Esophagus muscularis mucosa (tissue), 4 donors: ENCODE measurements at places on chromosomes 1 and 21. TPM values are rescaled to one million over a fixed set of nuclear protein-coding genes. Genes with fewer than 3 reads are reported as not detected.

- DNase-seq: no peak
- H3K4me3 ChIP-seq: no peak overlapping the region
- H3K27ac ChIP-seq: no peak overlapping the region
- H3K36me3 ChIP-seq: peaks cover 21% of the 10 kb centered on the region
- no peaks in the 10 kb centered on the region for H3K27me3 ChIP-seq
Measured at GRCh38 chr1:117104986-117105385, 16.6 kb downstream of the TRIM45 start.

- H3K4me1 ChIP-seq: no peaks in the 10 kb centered on the region
- no peaks in the 10 kb centered on the region for H3K27me3 ChIP-seq
- H3K27ac ChIP-seq: no peak overlapping the region
- H3K4me3 ChIP-seq: no peak overlapping the region
Measured at GRCh38 chr1:197496722-197497121, 228.7 kb downstream of the CRB1 start.

GRCh38 chr1:53595906-53596305 is 136.7 kb downstream of the DMRTB1 start:
- H3K36me3 ChIP-seq: no peaks in the 10 kb centered on the region
- peaks cover 2% of the 10 kb centered on the region for H3K4me1 ChIP-seq
- no peaks in the 10 kb centered on the region for H3K27me3 ChIP-seq
- no peak overlapping the region for H3K27ac ChIP-seq

DNA sequence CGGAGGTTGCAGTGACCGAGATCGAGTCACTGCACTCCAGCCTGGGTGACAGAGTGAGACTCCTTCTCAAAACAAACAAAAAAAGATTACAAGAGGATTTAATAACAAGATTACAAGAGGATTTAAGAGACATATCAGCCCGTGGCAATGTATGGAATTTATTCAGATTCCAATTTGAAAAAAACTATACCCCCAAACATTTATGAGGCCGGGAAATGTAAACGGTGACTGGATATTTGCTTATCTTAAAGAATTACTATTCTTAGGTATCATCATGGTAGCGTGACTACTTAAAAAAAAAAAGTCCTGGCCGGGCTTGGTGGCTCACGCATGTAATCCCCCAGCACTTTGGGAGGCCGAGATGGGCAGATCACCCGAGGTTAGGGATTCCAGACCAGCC is 21.2 kb upstream of the ELK4 start:
- H3K27me3 ChIP-seq: no peaks in the 10 kb centered on the region
- H3K4me1 ChIP-seq: no peaks in the 10 kb centered on the region
- H3K4me3 ChIP-seq: no peak overlapping the region

The FAM78B gene
- total RNA-seq: 2.0 TPM

DNA sequence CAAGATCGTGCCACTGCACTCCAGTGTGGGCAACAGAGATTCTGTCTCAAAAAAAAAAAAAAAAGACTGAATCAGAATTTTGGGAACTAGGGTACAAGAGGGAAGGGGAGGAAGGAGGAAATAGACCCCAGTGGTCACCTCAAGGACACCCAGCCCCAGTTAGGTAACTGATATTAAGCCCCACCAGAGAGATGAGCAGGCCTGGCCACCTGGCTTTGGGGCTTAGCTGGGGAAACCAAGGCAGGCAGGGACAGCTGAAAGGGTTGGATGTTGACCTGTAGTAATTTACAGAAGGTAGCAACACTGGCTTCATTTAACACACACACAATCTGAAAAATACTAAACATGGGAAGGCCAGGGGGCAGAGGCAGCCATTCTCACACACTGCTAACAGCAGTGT is 5.2 kb upstream of the C1orf122 start:
- H3K4me1 ChIP-seq: peaks cover 27% of the 10 kb centered on the region
- H3K4me3 ChIP-seq: no peak overlapping the region
- H3K27me3 ChIP-seq: no peaks in the 10 kb centered on the region
- DNase-seq: no peak
